NCI-H2171 (cell line): ENCODE measurements at places on chromosomes 5 and 9.

GRCh38 chr9:128685636-128686489 lies 3.2 kb upstream of the SET start:
- no peak for DNase-seq

GRCh38 chr5:124932791-124933600 lies 186.6 kb upstream of the ZNF608 start:
- DNase-seq, result no peak

- no peak for DNase-seq
Measured at GRCh38 chr5:35971186-35971877, 19.9 kb downstream of the UGT3A1 start.

DNA sequence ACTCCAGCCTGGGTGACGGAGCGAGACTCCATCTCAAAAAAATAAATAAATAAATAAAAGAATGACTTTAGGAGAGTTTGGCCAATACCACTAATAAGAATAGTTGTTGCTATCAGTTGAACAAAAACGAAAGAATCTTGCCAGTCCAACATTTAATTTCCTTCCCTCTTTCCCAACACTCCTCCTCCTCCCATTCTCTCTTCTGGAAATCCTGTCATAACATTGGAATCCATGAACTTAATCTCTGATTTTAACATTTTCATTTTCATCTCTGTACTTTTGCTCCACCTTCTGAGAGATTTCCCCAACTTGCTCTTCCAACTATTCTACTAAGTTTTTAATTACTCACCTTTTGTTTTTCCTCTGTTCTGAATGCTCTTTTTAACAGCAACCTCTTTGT lies 42.8 kb upstream of the CDK20 start:
- no peak for DNase-seq

DNA sequence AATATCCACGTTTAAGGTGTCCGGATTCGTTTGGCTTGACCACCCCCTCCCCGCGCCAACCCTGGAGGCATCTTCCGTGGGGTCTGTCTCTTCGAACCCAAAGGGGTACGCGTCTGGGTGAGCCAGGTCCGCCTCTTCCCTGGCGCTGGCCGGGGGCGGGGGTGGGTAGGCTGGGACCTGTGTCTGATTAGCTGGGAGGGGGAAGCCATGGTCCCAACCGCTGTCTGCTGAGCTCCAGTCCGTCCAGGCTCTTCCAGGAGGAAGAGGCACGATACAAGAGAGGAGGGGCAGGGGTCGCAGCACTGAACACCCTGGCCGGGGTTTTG lies at the start of gene LVRN:
LVRN (plus strand) TSS at position 237 of the 326 bp plus-strand sequence. CDS start 143 bp downstream, outside the sequence.
- DNase-seq, result no peak

GRCh38 chr9:92668746-92669526 lies 995 bp downstream of the IPPK start:
- DNase-seq, result no peak

DNA sequence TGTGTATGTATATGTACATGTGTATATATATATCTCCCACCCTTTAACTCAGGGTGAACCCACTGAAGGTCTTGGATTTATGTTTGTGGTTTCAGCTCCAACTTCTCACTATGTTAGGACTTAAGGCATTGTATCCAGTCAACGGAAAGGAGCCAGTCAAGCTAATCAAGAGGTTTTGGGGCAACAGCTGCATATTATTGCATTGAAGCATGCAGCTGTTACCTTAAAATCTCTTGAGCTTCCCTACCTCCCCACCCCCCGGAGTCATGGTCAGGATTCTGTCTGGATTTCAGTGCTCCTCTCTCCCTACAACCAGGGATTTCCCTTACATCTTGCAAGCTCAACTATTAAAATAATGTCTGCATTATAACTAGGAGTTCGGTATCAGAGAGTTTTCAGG lies 399.5 kb downstream of the SPOCK1 start:
- DNase-seq, result no peak

DNA sequence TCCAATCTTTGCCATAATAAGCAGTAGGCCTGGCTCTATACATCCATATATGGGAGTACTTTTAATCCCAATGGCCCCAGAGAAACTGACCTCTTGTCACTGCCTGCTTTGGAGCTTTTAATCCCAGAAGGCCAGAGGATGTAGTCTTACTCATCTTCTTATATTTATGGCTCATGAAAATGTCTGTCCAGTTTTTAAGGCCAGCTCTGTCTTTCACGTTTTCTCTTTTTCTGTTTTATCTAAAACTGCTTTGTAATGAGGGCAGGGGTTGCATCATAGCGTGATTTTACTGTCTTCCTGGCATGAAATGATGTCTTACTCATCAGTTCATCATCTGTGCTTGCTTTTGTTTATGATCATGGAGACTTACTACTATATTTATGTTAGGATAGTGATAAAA lies 1094.9 kb downstream of the MAT2B start:
- DNase-seq, result no peak

DNA sequence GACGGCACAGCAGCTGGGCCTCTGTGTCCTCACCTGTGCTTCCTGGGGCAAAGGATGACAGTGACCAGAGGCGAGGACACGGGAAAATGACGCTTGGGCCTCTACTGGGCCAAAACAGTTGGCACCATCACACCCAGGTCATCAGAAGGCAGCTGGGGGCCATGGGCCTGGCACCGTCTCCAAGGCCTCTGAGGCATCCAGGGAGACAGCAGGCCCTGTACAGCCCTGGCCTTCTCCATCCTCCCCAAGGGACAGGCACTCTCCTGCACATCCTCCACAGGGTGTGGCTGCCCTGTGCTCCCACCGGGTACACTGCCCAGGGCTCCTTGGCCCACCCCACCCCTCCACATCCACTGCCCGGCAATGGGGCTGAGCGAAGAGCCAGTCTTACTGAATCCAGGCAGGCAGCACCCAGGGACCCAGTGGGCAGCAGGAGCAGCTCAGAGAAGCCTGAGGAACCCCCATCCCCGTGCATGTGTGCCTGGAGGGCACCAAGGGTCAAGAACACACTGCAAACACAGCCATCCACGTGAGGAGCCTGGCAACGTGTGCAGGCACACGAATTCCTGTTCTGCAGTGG lies 4.0 kb downstream of the LPCAT1 start:
- no peak for DNase-seq

GRCh38 chr5:14617441-14617840 lies 35.8 kb downstream of the OTULINL start:
- DNase-seq, result no peak

GRCh38 chr5:76086095-76086494 lies 2.9 kb downstream of the SV2C start:
- no peak for DNase-seq

DNA sequence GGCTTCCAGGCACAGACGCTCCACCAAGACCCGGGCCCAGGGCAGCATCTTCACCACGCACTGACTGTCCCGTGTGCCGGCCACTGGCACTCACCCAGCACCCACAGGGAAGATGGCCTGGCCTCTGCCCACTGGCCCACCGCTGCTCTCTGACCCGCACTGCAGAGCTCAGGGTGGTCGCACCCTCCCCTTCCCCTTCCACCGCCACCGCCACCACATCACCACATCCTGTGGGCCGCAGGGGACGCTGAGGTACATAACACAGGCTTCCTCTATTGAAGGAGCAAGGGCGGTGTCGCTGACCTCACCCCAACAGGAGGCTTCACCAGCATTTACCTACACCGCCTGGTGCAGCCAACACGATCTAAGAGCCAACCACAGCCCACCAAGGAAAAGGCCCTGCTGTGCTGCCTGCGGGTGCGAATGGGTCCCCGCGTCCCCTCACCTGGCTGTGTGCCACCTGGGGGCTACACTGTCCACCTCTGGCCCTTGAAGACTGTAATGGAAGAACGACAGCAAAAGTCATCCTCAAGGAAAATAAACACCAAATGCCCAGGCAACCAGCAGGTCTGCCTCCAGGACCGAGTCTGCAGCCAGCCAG lies 101.8 kb downstream of the CAMSAP1 start:
- no peak for DNase-seq

DNA sequence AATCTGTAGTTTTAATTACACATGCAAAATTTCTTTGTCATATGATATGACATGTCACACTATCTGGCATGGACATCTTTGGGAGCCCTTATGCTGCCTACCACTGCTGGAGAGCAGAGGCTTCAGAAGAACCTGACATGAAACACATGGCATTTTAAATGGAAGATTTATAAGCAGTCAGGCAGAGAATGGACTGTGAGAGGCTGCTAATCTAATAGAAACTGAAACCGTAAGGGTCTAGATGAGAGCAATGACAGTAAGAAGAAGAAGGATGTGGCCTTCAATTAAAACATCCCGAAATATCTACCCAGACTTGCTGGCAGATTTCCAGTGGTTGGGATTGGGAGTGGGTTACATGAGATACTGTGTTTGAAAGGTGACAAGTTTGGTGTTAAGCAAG lies 149.8 kb downstream of the MACIR start:
- DNase-seq, result no peak

GRCh38 chr5:61431923-61432620 lies 100.0 kb downstream of the ZSWIM6 start:
- no peak for DNase-seq

GRCh38 chr5:171975877-171976667 lies 30.4 kb downstream of the FBXW11 start:
- DNase-seq, result no peak

DNA sequence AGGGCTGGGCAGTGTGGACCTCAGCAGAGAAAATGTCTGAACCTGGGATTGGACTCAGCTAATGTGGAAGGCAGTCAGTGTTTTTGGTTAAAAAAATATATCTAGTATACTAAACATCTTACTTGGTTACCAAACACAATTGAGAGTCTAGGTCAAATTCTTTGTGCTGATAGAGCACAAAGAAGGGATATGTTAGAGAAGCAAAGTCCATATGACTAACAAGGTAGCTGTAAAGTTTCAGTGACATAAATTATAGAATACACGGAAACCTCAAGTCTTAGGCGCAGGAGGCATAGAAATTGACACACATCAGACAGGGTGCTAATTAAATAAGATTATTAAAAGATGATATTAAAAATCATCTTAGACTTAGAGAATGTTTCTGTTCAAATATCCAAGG lies 718.3 kb downstream of the TLR4 start:
- no peak for DNase-seq

DNA sequence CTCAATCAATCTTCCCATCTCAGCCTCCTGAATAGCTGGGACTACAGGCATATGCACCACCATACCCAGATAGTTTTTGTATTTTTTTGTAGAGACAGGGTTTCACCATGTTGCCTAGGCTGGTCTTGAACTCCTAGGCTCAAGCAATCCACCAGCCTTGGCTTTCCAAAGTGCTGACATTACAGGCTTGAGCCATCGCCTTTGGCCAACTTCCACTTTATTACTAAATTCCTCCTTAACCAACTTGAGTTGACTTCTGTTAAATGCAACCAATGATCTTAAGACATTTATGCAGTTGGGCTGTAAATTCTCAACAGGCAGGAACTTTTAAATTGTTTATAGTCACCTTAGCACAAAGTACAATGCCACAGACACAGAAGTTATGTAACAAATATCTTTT lies 2.8 kb downstream of the LARS1 start:
- DNase-seq, result no peak

DNA sequence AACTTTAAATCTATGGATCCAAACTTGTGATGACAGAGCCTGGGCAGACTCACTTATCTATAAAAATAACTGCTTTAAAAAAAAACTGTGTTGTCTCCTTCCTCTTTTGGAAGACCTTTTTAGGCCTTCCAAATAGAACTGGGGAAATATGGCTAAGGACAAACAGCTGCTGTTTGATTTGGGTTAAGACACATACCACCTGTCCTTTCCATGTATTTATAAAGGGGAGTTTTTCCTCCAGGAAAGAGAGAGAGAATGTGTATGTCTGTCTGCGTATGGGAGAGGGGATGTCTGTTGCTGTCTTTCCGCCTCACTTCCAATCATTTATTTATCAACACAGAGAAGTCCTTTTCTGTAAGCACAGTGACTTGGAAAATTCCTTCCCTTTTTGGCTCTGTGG lies 2.8 kb downstream of the ARHGEF37 start:
- DNase-seq, result no peak

DNA sequence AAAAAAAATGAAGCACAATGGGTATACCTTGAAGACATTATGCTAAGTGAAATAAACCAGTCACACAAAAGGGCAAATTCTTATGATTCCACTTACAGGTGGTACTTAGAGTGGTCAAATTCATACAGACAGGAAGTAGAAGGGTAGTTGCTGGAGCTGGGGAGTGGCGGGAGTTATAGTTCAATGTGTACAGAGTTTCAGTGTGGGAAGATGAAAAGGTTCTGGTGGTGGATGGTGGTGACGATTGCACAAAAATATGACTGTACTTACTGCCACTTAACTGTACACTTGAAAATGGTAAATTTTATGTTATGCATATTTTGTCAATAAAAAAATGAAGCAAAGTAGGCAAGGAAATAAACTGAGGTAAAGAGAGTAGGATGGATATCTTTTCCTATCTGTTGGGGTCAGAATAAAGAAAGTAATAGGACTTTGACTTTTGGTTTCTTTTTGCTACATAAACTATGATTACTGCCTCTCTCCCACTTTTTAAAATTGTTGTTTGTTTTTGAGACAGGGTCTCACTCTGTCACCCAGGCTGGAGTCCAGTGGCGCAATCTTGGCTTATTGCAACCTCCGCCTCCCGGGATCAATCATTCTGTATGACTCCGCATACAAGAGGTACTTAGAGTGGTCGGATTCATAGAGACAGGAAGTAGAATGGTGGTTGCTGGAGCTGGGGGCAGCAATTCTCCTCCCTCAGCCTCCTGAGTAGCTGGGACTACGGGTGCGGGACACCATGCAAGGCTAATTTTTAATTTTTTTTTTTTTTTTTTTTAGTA lies 4.0 kb upstream of the PSAT1 start:
- DNase-seq, result no peak
